ENCODE measurements at places on chromosomes 12 and 14.
A peak's percentile ranks its signal among the peaks of the same experiment; 100 is the strongest.

DNA sequence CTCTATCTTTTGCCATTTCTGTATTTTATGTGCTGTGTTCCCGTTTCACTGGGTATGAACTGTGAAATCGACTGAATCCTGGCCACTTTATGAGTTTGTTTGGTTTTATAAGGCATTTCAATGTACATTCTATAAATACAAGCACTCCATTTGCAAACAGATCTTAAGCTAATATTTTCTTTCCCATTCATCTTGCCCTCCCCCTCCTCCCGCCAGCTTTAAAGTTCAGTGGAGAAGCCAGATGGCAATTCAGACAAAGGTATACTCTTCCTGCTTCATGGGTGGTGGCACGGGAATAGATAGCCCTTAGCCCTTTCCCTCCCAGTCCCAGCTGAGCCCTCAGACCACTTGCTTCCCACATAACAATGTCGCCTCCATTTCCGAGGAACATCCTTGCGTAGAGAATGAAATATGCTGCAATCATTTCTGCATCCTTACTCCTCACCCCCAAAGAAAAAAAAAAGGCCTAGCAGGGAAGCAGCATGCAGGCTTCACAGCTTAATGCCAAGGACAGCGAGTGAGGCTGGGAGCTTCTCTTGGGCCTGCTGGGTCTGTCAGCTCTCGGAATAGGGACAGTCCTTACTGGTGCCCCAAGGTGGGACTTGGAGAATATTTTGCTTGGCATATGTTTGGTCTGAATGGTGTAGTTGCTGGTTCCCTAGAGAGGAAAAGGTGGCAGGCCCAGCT lies 52.8 kb upstream of the SRSF5 start:
- DNase-seq, result no peak

- DNase-seq, result peak; percentile 31
These were observed 45.2 kb upstream of the C14orf132 start for GRCh38 chr14:95993768-95994592.

- DNase-seq, result no peak
These were observed 14.8 kb downstream of the SNW1 start for GRCh38 chr14:77746064-77746702.

- no peak for DNase-seq
These were observed 70.1 kb upstream of the KRR1 start for GRCh38 chr12:75581515-75581914.

GRCh38 chr14:77579065-77579464 lies 37.4 kb downstream of the SPTLC2 start:
- DNase-seq, result no peak

GRCh38 chr14:24699052-24699451 lies 65.1 kb upstream of the GZMB start:
- DNase-seq, result no peak

DNA sequence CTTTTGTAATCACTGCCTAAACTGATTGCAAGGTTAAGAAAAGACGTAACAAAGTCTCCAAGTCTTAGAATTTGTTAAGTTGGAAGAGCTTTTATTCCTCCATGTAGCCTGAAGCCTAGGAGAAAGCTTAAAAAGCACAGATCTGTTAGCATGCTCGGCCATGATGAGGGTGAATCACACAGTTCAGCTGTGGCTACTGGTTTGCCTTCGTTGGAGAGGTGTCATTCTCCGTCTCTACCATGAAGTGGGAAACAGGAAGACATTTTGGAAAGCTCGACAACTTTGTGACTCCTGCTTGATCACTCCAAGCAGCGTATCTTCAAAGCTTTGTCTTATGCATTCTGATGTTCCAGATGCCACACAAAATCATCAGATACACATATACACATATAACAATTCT lies 27.1 kb downstream of the DCP1B start:
- no peak for DNase-seq

- DNase-seq, result peak; percentile 82
These were observed 23.3 kb downstream of the DMAC2L start for GRCh38 chr14:50335389-50335788.

DNA sequence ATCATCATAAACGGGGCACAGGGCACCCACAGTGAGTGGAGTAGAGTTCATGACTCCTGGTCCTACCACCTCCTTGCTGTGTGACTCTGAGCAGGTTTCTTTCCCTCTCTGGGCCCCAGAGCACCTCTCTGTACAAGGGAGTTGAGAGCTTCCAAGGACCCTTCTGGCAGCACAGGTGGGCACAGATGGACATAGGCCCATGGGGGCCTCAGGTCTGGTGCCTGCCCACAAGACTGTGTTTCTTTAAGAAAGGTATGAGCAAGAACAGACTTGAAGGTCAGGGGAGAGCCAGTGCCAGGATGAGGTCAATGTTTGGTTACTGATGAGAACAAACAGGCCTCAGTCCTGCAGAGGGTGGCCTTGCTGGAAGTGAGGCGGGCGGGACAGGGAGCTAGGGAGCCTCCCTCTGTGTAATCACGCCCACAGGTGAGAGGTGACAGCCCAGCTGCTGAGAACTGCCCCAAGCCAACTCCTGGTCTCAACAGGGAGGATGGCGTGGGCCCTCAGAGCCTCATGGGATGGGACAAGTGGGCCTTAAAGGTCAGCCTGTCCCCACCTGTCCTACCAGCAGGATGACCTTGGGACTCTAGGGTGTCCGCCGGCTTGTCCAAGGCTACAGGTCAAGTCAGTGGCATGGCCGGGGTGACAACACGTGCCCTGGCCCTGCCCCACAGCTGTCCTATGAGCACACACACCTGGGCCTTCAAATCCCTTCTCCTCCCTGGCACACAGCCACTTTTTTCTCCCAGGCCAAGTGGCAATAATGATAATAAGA lies 49.1 kb downstream of the CCDC85C start:
- no peak for DNase-seq

DNA sequence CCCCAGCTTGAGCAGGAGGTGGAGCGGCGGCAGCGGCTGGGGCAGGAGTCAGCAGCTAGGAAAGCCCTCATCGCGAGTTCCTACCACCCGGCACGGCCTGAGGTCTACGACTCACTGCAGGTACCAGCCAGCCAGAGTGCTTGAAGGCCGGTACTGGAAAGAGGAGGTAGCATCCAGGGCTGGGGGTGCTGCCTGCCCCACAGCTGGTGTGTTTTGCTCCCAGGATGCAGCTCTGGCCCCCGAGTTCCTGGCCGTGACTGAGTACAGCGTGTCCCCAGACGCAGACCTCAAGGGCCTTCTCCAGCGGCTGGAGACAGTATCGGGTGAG lies 1.6 kb downstream of the OGFOD2 start:
- DNase-seq, result no peak

DNA sequence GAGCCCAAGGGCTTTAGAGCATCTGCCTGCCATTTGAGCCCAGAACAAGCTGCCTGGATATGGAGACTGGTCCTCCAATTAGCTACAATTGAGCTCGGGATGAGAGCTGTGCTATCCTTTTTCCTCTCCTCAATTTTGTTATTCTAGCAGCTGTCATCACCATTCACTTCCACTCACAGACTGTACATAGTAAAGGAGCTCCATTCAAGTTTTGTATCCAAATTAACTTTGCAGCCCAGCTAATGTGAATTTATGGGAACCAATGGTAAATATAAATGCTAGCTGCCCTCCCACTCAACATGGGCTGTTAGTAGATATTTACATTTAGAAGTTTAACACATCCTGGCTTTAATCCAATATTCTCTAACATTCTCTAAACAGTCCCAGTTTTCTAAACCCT lies 44.6 kb downstream of the BMP4 start:
- DNase-seq, result no peak

DNA sequence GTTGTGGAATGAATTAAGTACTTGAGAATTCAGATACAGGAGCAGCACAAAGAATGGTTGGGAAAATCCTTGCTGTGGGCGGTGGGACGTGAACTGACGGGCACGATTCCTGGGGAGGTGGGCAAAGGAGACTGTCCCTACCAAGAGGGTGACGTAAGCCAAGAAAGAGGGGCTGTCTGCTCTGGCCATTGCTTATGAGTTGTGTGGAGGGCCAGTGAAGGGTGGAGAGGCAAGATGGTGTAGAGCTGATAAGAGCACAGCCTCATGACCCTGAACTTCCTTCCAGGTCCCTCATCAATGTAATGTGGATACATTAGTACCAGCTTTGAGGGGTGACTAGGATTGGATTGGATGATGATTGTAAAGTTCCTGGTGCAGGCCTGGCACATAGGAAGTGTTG lies 50.2 kb downstream of the WDR20 start:
- no peak for DNase-seq

DNA sequence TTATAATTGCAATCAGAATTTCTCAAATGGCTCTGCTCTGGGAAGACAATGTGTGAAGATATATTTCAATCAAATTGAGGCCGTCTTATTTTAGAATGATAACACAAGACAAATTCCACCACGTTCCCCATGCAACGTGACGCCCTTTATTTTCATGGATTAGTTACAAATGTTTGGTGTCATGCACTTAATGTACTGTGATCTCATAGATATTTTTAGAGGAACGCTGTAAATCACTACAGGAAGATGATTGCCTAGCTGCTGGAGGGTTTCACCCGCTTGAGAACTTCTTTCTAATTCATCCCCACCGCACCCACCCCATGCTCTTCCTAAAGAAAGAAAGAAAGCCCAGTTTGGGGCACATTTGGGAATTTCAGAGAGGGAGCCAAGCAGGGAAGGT lies 117.2 kb downstream of the PLXNC1 start:
- peak; percentile 55 for DNase-seq

GRCh38 chr14:91997492-91997891 lies 42.4 kb downstream of the TRIP11 start:
- DNase-seq, result no peak

DNA sequence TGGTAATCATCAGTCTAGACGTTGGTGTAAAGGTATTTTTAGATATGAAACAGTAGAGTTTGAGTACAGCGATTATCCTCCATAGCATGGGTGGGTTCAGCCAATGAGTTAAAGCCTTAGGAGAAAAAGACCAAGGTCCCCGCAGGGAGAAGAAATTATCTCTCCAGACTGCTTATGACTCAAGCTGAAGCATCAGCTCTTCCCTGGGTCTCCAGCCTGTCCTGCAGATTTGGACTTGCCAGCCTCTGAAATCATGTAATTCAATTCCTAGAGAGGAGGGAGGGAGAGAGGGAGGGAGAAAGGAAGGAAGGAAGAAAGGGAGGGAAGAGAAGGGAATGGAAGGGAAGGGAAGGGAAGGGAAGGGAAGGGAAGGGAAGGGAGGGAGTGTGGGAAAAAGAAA lies 12.0 kb upstream of the DTX1 start:
- DNase-seq, result no peak
